ENCODE measurements at places on chromosomes 13 and 19.

DNA sequence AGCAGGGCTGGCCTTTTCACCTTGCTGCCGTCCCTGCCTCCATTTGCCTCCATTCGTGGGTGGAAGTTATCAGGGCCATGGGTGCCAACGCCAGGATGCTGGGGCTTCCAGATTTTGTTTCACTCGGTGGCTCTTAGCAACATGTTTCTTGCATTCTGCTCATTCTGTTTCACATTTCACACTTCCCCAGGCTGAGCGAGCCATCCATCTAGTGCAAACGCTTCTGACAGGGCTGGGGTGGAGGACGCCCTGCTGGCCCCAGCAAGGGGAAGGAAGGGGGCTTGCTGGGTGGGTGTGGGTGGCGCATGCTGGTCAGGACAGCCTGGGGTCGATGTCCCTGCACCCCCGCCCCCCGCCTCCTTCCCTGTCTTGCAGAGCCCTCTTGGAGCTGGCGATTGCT lies 165.2 kb downstream of the URI1 start:
- DNase-seq, result no peak

- DNase-seq, result no peak
These were observed 1151.2 kb downstream of the PCDH17 start for GRCh38 chr13:58782736-58783135.

GRCh38 chr19:17881701-17882100 lies 10.0 kb downstream of the SLC5A5 start:
- DNase-seq, result no peak

DNA sequence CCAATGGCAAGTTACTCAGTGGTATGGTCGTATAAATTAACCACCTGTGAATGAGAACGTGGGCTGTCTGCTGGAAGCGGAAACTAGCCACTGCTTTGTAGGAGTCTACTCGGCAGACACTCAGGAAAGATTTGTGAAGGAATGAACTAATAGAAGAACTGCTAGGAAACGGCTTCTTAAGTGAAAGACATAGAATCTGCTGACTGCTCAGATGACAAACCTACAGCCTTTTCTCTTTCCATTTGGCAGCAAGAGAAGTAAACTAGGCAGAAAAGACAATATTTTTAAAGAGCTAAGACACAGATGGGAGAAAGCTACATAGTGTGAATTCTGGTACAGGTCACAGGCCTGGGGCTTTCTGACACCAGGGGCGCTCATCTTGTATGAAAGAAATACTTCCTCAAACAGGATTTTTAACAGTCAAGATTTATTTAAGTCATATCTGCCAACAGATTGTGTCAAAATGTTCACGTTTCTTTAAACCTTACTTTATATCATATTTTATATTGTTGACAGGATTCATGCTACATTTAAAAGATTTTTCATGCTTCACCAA lies 78.4 kb downstream of the MIPEP start:
- DNase-seq, result no peak

DNA sequence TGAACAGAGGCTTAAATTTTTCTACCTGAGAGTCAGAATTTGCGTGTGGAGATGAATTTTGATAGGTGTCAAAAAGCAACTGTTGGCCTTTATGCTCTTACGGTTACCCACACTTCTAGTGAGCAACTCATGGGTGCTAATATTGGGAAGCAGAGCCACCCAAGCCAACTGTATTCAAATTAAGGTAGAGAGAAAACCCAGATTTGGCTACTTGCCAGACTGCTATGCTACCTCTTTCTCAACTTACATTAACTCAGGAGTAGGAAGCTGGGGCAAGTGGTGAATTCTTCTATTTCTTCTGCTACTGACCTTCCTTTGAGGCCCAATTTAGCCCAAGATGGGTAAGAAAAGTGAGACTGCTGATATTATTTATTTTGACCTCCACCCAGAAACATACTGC lies 83.9 kb downstream of the OLFM4 start:
- DNase-seq, result no peak

GRCh38 chr13:36567485-36567884 lies 106.3 kb upstream of the SERTM1 start:
- no peak for DNase-seq

- DNase-seq, result no peak
These were observed 324.8 kb downstream of the TEX29 start for GRCh38 chr13:111645198-111645597.

DNA sequence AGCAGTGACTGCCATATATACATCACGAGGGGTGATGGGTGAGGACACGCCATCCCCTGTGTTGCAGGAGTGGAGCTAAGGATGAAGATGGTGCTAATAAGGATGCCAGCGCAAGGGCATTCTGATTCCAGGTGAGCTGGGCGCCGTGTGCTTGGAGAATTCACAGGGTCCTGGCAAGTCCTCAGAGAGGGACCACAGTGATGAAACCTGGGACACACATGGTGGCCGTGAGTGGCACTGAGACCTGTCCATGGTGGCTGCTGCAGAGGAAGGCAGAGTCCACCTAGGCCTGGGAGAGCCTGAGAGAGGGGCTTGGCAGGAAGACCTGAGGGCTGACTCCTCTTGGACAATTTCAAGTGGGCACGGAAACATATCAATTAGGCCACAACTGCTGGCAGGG lies 65.2 kb downstream of the RFX2 start:
- no peak for DNase-seq

DNA sequence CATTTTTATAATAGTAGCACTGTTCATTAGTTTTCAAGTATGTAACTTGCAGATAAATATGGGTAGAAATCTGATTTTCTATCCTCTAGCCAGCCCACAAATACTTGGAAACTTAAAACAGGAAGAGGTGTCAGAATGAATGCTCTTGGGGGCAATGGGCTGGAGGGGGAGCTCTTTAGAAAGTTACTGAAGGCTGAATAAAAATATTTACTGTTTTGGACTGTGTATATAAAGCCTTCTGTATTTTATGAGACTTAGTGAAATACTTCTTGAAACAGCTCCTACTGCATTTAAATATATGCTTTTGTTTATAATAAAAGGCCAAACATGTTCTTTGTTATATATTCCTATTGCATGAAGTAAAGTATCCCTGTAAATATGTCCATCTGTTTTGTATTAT lies 138.8 kb downstream of the RGCC start:
- DNase-seq, result no peak

GRCh38 chr19:1251330-1252220 lies 3.2 kb downstream of the MIDN start:
- no peak for DNase-seq

DNA sequence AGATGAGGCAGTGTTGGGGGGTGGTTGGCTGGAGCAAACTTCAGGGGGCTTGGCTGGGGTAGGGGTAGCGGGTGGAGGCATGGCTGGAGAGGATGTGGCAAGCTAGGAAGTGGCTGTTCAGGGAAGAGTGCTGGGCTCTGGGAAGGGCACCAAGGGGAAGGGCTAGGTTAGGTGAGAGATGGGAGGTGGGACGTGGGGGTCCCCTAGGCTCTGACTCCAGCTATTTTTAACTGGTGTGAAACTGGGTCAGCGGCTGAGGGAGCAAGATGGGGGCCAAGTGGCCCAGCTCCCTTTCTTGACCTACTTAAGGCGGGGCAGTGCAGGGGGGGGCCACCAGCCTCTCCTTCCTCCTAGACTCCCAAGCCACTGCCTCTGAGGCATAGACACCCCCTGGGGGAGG lies 7.3 kb downstream of the KCNC3 start:
- no peak for DNase-seq

All from CD4-positive, alpha-beta T cell treated with Interleukin-4 for 4 hours (primary cell).